Activated CD4-positive, alpha-beta T cell treated with anti-CD3 and anti-CD28 coated beads for 1 hour (primary cell): ENCODE measurements at places on chromosomes 6 and 20.

- no peak for DNase-seq
Observed at GRCh38 chr6:141719476-141719875, 413.2 kb upstream of the GJE1 start.

GRCh38 chr6:119348096-119348747 is 1.3 kb downstream of the MAN1A1 start:
- DNase-seq = peak; percentile 14

DNA sequence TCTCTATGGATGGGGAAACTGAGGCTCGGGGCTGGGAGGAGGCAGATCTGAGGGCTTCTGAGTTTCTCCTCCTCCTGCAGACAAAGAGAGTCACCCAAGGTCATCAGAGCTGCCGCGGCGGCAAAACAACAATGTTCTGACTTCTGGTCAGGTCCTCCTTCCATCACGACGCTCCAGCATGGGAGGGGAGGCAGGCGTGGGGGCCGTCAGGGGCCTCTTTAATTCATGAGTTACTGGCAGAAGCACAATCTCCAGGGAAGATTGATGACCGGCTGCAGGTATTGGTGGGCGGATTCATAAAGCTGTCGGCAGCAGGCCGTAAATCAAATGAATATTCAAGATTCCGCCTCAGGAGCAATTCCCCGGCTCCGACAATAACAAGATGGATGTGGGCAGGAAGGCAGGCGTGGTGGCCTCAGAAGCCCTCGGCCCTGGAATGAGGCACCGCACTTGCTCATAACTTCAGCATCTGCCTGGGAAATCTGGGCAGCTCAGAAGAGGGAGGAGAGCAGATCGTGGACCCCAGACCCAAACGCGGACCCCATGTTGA is 19.1 kb downstream of the PCK1 start:
- DNase-seq = no peak

DNA sequence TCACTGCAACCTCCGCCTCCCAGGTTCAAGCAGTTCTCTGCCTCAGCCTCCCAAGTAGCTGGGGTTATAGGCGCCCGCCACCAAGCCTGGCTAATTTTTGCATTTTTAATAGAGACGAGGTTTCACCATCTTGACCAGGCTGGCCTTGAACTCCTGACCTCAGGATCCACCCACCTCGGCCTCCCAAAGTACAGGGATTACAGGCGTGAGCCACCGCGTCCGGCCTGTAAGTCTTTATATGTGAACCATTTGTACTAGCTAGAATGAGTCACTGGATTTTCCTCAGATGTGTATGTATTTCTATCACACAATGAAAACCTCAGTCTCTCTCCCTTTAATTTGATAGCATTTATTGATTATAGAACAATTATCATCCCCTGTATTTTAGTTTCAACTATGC is 34.0 kb downstream of the ITCH start:
- no peak for DNase-seq

GRCh38 chr6:13398069-13398381 is 69.7 kb upstream of the TBC1D7 start:
- no peak for DNase-seq

- DNase-seq = peak; percentile 21
Observed at GRCh38 chr20:17504898-17505635, 26.1 kb downstream of the BFSP1 start.

- peak; percentile 29 for DNase-seq
Observed at GRCh38 chr6:3022765-3023662, 23.3 kb downstream of the NQO2 start.
